ENCODE measurements at places on chromosomes 2 and 18. TPM values are rescaled to one million over a fixed set of nuclear protein-coding genes. Genes with fewer than 3 reads are reported as not detected.

Gene ST8SIA5
- total RNA-seq: under 0.01 TPM

Gene AQP12A
- not detected for total RNA-seq

Gene IL18R1
- total RNA-seq: 0.64 TPM

Gene CDKL4
- 4.3 TPM for total RNA-seq

Gene SERPINB5
- not detected for total RNA-seq

Gene CYBRD1
- 113 TPM for total RNA-seq

Gene EGR4
- total RNA-seq: not detected

Gene MREG
- 1.3 TPM for total RNA-seq

Gene POTEI
- total RNA-seq: under 0.01 TPM

Gene FAM237A
- total RNA-seq: not detected

Gene CRYGC
- total RNA-seq: not detected

Gene GLI2
- total RNA-seq: 22.5 TPM

Gene ANO7
- 0.64 TPM for total RNA-seq

Gene SLC9A2
- total RNA-seq: not detected

Gene HOXD9
- 10.6 TPM for total RNA-seq

Gene DES
- 35.8 TPM for total RNA-seq

Gene RETSAT
- total RNA-seq: 56.1 TPM

Gene TMEM178A
- 0.43 TPM for total RNA-seq

Gene DYNAP
- not detected for total RNA-seq

Gene XPO1
- total RNA-seq: 224 TPM

Gene LOXL3
- 9.9 TPM for total RNA-seq

Gene FOXI3
- not detected for total RNA-seq

Gene ASPRV1
- total RNA-seq: under 0.01 TPM

Gene RPE
- total RNA-seq: 91.5 TPM

Gene NDUFV2
- 115 TPM for total RNA-seq

Gene GRP
- not detected for total RNA-seq

Gene SLC35G4
- not detected for total RNA-seq

Gene TMEM17
- total RNA-seq: 3.0 TPM

Gene MAP3K19
- not detected for total RNA-seq
